Activated CD4-positive, alpha-beta T cell treated with anti-CD3 and anti-CD28 coated beads for 1 hour (primary cell): ENCODE measurements at places on chromosomes 16 and 17.

DNA sequence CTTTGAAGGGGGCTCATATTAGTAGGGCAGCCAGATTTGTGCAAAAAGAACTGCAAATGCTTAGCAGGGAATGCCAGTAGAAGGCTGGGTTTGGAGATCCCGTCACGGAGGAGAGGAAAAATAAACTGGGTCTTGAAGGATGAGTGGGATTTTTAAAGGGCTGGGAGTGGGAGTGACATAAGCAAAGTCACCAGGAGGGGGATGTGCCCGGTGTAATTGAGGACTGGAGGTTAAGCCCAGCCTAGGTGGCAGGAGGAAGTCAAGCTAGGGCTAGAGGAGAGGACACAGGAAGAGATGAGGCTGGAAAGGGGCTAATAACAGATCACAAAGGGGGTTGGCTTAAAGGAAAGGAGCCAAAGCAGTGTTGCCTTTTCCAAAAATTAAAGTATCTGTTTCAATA lies 23.2 kb upstream of the LONP2 start:
- DNase-seq = no peak

DNA sequence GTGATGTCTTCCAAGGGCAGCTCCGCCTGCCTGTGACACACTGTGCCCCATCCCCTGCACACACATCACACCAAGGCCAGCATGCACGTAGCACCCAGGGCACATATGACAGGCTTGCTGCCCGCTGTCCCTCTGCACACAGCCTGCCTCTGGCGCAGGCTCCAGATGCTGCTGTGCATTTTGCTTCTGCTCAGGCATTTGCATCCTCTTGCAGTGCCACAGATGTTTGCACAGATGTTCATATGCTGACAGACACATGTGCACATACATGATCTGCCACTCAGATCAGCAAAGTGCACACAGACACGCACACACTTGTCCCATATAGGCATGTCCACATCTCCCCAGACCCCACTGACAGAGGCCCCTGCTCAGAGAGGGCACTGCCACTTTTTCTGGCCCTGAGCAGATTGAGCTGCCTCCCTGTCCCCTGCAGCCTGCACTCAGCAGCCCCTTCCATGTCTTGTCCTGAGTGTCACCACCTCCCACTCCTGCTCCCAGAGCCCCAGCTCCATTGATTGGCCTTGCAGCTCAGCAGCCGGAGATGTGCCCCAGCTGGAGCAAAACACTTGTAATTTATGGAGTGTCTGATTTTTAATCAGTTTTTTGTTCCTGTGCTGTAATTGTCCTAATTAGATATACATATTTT lies 115.1 kb upstream of the RPL38 start:
- no peak for DNase-seq

GRCh38 chr16:22296225-22297113 lies 740 bp upstream of the POLR3E start:
- no peak for DNase-seq

DNA sequence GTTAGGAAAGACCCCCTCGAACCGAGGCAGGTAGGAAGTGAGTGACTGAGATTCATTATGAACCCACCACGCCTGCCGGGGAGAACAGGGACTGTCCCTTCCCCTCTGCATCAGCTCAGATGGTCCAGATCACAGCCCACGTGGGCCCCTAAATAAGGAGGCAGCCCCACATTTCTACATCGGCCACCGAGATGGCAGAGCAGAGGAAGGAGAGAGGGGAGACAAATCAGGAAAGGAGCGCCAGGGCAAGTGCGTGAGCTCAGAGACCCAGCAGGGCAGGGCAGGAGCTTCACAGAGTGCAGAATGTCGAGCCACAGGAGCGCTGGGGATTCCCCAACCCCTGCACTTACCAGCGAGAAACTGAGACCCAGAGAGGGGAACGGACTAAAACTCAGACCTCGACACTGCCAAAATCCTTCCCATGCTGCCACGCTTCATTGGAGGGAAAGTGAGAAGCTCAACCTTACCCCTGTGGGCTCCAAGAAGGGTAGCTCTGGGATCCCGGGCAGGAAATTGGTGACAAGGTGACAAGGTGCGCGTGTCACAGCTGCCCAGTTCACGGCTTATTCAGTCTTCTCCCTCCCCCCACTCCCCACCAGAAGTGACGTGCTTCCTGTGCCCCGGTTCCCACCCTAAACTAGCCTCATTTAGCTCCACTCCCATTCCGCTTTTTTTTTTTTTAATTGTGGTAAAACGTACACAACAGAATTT lies at the start of gene ICAM2:
Gene ICAM2, minus strand, starts transcription at position 578 of the 711 bp plus-strand sequence. CDS start 13,942 bp downstream, outside the sequence.
- peak; percentile 84 for DNase-seq

- DNase-seq = no peak
Measured at GRCh38 chr17:35104844-35105450, 14.7 kb downstream of the RAD51D start.

GRCh38 chr17:50634224-50634914 lies at the start of gene ABCC3:
Gene ABCC3, plus strand, starts transcription at chr17:50634881. Its CDS starts 56 bp downstream, at chr17:50634937.
- no peak for DNase-seq

GRCh38 chr17:14214271-14214670 lies 22.4 kb downstream of the CDRT15 start:
- no peak for DNase-seq

DNA sequence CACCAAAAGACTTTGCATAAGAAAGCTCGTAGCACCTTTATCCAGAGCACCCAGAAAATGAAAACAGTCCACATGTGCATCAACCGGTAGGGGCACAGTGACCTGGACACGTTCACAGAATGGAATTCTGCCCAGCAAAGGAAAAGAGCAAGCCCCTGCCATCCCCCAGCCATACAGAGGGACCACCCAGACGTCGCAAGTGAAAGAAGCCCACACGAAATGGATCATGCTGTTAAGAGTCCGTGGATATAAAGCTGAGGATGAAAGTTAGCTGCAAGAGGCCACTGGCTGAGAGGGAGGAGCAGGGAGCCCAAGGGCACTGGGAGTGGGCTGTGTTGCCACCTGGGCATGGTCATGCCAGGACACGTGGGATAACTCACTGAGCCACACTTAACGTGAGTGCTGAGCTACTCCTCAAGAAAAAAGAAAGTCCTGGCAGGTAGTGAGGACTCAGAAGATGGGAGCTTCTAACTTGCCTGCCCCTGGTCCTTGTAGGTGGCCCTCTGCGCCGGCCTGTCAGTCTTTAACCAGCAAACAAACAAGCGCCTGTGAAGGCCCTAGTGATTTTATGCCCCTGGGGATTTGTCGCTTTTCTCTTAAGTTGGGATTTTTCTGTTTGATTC lies 190.7 kb downstream of the C16orf95 start:
- no peak for DNase-seq

GRCh38 chr17:78395155-78395554 lies 16.7 kb downstream of the PGS1 start:
- DNase-seq = no peak

- DNase-seq = no peak
Measured at GRCh38 chr17:66897141-66897540, 62.2 kb downstream of the CACNG5 start.

DNA sequence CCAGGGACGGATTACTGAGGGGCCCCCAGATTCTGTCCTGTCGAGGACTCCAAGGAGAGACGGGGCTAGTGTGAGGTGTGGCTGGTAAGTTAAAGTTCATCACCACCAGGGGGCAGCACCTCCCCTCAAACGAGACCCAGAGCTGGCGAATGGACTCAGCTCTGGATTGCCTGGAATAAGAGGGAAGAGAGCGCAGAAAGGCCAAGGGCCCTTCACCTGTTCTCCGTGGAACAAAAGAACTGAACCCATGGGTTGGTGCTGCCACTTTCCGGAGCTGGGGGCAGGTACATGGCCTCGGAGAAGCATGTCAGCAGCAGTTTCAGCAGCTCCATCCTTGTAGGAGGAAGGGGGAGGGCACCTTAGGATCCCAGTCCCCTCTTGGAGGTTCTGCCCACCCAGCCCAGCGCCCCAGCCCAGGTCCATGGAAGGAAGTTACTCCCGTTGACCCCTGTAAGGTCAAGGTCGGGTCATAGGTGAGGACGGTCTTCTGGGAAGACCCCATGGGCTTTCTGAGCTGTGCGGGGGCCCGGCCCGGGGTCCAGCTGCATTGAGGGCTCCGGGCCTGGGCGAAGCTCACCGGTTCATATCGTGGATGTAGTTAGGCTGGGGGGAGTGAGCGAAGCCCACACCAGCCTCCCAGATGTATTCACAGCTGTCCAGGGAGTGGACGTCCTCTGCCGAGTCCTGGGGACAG lies 10.8 kb downstream of the HID1 start:
- DNase-seq = peak; percentile 74

DNA sequence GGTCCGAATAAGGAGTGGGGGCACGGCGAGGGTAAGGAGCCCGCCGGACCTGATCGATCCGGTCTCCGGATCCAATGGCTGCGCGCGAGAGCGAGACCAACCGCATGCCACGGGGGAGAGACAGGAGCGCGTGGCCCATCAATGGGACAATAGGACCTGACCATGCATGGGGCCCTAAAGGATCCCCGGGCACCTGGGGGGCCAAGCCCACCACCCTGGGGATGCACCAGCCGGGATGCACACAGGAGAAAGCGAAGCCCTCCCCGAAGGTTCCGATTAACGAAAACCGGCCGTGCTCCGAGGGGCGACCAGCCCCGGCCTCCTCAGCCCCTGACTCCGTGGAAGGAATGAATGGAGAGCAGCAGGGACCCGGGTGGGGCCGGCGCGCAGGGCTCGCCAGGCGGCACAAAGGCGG lies 525 bp downstream of the JPT1 start:
- DNase-seq = no peak

DNA sequence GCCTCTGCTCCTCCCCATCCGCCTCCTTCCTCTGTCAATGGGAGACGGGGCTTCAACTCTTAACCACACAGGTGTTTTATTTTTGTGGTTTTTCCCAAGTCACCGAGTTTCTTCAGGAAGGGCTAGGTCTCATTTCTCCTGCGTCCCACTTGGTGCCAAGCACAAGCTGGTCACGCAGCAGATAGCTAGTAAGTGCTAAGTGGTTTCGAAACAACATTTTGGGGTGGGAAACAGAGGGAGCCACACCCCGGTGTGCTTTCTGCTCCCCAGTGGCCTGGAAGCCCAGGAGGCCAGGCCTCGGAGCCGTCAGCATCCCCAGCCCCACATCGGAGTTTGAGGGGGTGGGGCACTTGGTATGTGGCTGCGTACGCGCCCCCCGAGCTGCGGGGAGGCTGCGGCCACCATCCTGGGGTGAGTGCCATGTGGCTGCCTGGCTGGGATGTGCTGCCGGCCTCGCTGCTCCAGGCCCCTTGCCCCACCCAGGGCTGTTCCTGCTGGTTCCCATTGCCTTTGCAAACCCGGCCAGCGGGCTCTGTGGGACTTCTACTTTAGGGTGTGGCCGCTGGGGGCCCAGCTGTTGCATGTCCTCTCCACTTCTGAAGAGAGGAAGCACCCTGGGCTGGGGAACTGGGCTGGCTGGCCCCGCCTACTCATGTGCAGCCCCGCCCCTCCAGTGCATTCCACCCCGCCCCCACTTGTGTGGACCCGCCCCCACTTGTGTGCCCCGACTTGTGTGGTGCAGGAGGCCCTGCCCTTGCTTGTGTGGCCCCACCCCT lies 55.6 kb downstream of the BAIAP2 start:
- DNase-seq = no peak

DNA sequence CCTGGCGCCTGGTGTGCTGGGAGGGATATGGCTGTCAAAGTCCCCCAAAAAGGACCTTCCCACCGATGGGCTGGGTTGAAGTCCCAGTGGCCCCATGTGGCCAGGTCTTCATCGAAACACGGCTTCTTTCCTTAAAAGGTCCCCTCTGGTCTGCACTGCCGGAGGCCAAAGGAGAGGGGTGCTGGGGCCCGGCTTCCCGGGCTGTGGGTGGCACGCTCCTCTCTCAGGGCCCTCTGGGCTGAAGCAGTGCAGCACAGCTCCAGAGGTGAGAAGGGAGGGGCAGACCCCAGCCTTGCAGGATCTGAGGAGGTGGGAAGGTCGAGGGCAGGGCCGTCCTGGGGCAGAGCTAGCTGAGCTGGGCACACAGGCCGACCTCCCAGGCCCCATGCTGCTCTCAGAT lies 6.7 kb downstream of the NPTX1 start:
- no peak for DNase-seq

DNA sequence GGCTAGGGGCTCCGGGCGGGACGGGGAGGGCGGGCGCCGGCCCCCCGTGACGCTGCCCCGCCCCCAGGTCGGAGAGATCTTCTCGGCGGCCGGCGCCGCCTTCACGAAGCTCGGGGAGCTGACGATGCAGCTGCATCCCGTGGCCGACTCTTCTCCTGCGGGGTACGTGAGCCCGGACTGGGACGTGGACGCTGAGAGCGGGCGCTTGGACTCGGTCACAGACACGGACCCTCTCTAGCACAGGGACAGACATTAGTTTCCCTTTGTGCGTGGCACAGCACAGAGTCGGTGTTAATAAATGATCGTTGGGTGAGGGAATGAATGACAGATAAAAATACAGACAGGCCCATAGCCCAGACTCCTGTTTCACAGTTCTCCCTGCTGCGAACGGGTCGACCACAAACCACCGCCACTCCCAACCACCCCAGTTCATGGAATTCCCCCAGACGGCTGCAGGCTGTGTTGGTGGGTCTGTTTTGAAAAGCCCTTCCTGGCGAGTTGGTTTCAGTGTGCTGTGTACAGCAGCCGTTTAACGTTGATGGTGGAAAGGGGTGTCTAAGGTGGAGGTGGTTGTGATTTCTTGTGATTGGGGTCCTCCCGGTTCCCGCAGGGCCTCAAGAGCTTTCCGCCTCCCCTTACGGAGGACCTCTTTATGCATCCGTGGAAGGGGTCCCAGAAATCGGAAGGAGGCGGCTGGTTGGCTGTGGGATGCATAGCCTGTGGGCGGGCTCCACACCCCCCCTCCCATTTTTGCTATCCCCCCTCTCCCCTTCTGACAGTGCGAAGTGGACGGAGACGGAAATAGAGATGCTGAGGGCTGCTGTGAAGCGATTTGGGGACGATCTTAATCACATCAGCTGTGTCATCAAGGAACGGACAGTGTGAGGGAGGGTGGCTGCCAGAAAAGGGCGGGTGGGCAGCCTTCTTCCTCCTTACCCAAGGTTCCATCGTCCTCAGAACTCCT lies 2.9 kb downstream of the RNASEK start:
- peak; percentile 64 for DNase-seq

- DNase-seq = no peak
Measured at GRCh38 chr17:10731408-10731879, 1.6 kb upstream of the TMEM220 start.

DNA sequence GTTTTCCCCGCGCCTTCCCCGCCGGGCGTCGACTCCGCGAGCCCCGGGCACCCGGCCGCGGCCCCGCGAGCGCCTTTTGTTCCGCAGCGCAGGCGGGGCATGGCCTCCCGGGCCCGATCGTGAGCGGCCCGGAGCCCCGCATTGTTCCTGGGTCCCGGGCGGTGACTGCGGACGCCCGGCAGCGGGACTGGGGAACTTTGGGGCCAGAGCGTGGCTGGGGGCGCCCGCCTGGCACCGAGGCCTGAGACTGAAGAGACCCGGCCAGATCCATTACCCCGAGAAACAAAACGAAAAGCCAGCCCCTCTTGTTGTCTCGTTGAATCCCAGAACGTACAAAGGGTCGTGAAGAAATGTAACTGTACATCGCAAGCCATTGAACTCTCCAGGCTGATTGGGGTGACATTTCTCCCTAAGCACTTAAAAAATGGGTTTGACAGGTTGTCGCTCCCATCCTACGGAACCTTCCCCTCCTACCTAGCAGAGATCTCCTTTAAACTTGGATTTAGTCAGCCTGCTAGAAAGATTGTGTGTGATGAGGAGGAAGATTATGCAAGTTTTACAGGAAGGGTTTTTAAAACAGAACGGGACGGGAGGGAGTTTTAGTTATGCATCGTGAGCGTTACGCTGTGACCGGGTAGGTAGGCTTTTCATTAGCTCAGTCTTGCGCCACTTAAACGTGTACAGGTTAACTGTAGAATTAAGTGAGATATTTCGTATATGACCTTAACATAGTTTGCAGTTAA lies 825 bp downstream of the METTL9 start:
- no peak for DNase-seq

GRCh38 chr17:78329263-78330059 lies 30.4 kb downstream of the SOCS3 start:
- no peak for DNase-seq
